Activated naive CD8-positive, alpha-beta T cell treated with anti-CD3 and anti-CD28 coated beads, Interleukin-2, amount 10 ng/mL, durations not matched to agents 7 days and 5 days (primary cell): ENCODE measurements at places on chromosomes 6 and 20. TPM values are rescaled to one million over a fixed set of nuclear protein-coding genes. Genes with fewer than 3 reads are reported as not detected.

- no peak overlapping the region for H3K27ac ChIP-seq
- H3K4me1 ChIP-seq = no peaks in the 10 kb centered on the region
- no peaks in the 10 kb centered on the region for H3K36me3 ChIP-seq
- H3K27me3 ChIP-seq = peaks cover 4% of the 10 kb centered on the region
- DNase-seq = no peak
- no peak overlapping the region for H3K4me3 ChIP-seq
Observed at GRCh38 chr6:163892824-163893561, 478.5 kb downstream of the QKI start.

- H3K4me1 ChIP-seq = no peaks in the 10 kb centered on the region
- no peak for DNase-seq
- H3K4me3 ChIP-seq = no peak overlapping the region
- no peaks in the 10 kb centered on the region for H3K36me3 ChIP-seq
- H3K27me3 ChIP-seq = no peaks in the 10 kb centered on the region
- no peak overlapping the region for H3K27ac ChIP-seq
Observed at GRCh38 chr6:118372413-118372812, 175.7 kb upstream of the PLN start.

DNA sequence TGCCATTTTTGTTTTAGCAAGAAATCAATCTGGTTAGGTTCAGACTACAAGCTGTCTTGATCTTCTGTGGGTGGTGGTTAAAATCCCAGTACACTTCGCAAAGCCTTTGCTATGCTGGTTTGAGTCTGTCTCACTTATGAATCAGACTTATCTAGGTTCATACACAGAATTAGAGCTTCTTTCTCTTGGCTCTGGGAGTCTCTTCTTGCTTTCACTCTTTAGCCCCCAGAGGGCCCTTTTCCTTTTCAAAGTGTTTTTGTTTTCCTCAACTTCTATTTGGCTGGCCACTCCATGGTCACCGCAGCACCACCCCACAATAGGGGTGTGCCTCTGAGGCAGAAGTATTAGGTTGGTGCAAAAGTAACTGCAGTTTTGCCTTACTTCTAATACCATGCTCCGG, 21.3 kb downstream of the ECI2 start:
- no peaks in the 10 kb centered on the region for H3K4me1 ChIP-seq
- H3K36me3 ChIP-seq = peaks cover 38% of the 10 kb centered on the region
- no peak overlapping the region for H3K4me3 ChIP-seq
- H3K27me3 ChIP-seq = peaks cover 12% of the 10 kb centered on the region

Gene WFDC2
- not detected for total RNA-seq

- no peak for DNase-seq
- no peaks in the 10 kb centered on the region for H3K36me3 ChIP-seq
- H3K4me1 ChIP-seq = no peaks in the 10 kb centered on the region
Observed at GRCh38 chr6:37582306-37582705, 82.6 kb upstream of the CCDC167 start.

DNA sequence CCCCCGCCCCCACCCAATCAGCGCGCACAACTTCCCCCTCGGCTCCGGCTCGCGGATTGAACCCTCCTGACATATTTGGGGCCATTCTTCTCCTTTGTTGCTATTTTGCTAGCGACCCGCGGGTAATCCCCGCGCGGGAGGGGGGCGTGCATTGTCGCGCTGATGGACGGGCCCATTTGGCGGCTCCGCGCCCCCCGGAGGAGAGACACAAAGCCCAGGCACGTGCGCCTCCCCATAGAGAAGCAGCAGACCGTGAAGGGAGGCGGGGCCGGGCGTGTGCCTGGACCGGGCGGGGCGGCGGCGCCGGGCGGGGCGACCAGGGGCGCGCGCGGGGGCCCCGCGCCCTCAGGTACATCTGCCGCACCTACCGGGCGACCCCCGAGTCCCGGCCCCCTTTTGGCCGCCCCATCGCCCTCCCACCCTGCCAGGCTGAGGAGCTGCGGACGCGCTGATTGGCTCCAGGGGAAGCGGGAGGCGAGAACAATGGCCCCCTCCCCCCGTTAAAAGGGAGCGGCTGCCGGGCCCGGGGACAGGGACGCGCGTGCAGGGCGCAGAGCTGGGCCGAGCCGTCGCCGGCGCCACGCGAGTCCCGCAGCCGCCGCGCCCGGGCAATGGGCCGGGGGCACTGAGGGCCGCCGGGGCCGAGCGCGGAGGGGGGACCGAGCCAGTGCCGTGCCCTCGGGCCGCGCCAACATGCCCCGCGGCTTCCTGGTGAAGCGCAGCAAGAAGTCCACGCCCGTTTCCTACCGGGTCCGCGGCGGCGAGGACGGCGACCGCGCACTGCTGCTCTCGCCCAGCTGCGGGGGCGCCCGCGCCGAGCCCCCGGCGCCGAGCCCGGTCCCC, at the start of gene INSM1:
Gene INSM1 (plus strand): TSS at position 530 of the 843 bp plus-strand sequence. CDS start 164 bp downstream, at position 694.
- H3K27ac ChIP-seq = no peak within 1 kb of the TSS
- H3K4me3 ChIP-seq = peak within 1 kb of the TSS; percentile 22
- peaks cover 3% of the 10 kb centered on the region for H3K36me3 ChIP-seq
- H3K27me3 ChIP-seq = peaks cover 69% of the 10 kb centered on the region

Gene TTK
- total RNA-seq = 27.1 TPM

Gene APCDD1L
- total RNA-seq = not detected

DNA sequence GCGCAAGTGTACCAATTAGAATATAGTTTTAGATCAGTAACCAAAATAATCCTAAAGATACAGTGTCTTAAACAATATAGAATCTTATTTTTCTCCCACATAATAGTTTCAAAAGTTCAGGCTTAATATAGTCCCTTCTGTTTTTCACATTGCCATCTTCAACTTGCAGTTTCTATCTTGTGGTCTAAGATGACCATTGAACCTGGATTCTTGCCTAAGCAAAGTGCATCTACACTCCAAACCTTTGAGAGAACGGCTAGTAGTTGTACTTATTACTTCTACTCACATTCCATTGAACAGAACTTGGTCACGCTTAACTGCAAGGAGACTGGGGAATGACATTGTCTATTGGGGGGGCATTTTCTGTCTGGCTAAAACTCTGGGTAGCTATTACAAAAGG, 373.0 kb downstream of the LMBRD1 start:
- no peaks in the 10 kb centered on the region for H3K4me1 ChIP-seq
- no peak overlapping the region for H3K27ac ChIP-seq
- no peaks in the 10 kb centered on the region for H3K36me3 ChIP-seq
- no peaks in the 10 kb centered on the region for H3K27me3 ChIP-seq

DNA sequence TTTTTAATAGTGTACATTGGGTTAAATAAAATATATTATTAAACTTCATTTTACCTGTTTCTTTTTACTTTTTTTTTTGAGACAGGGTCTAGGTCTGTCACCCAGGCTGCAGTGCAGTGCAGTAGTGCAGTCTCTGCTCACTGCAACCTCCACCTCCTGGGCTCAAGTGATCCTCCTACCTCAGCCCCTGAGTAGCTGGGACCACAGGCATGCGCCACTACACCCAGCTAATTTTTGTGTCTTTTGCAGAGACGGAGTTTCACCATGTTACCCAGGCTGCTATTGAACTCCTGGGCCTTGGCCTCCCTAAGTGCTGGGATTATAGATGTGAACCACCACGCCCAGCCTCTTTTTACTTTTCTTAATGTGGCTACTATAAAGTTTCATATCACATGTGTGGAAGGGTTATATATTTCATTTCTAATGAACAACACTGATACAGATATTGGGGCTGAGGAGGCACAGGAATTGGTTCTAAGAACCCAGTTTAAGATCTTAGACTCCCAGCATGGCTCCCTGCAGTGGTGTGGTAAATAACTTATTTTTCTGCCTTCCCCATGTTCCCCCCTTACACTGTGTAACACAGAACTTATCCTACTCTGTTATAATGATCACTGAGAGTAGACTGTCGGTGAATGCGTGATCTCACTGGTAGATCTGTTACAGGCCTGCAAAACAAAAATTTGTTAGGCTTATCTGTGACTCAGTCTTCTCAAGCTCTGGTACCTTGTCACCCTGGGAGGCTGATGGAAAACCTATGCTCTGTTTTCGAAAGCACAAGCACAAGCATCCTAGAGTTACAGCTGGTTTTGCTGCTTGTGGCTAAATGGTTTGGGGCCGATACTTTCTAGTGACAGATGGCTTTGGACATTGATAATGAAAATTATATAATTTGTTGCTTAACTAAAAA, 5.8 kb upstream of the ATXN1 start:
- H3K27me3 ChIP-seq = no peaks in the 10 kb centered on the region
- DNase-seq = no peak
- H3K27ac ChIP-seq = no peak overlapping the region
- peaks cover 60% of the 10 kb centered on the region for H3K4me1 ChIP-seq
- no peaks in the 10 kb centered on the region for H3K36me3 ChIP-seq

- H3K27me3 ChIP-seq = peaks cover 10% of the 10 kb centered on the region
- peak overlapping the region; percentile 63 for H3K4me3 ChIP-seq
- peaks cover 26% of the 10 kb centered on the region for H3K4me1 ChIP-seq
- DNase-seq = peak; percentile 38
- H3K27ac ChIP-seq = peak overlapping the region; percentile 92
- no peaks in the 10 kb centered on the region for H3K36me3 ChIP-seq
Observed at GRCh38 chr6:109491207-109491938, 8.4 kb upstream of the ZBTB24 start.

Gene C20orf204
- 9.8 TPM for total RNA-seq

DNA sequence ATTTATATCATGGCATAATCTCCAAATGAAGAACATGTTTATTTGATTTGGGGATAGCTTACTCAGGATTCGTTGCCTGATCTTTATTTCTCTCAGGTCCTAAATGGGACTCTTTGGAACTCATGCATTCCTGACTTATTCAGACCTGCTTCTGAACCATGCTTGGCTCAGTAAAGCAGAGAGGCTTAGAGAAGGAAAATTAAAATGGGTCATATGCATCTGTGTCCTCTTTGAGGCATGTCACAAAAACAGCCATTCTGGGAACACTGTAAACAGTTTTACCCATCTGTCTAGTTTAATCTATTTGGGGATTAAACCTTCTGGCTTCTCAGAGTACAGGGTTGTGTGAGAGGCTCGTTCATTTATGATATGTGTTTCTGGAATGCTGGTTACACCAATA, 1017.3 kb downstream of the KIF16B start:
- H3K27ac ChIP-seq = no peak overlapping the region
- no peaks in the 10 kb centered on the region for H3K4me1 ChIP-seq
- no peaks in the 10 kb centered on the region for H3K36me3 ChIP-seq
- DNase-seq = no peak
- no peaks in the 10 kb centered on the region for H3K27me3 ChIP-seq
- no peak overlapping the region for H3K4me3 ChIP-seq

Gene TRIM10
- not detected for total RNA-seq

GRCh38 chr6:166758136-166758704, 131.2 kb upstream of the RPS6KA2 start:
- DNase-seq = no peak
- no peak overlapping the region for H3K27ac ChIP-seq

- no peak overlapping the region for H3K27ac ChIP-seq
- H3K36me3 ChIP-seq = no peaks in the 10 kb centered on the region
- H3K4me1 ChIP-seq = peaks cover 27% of the 10 kb centered on the region
- no peak overlapping the region for H3K4me3 ChIP-seq
- no peak for DNase-seq
Observed at GRCh38 chr20:2382833-2383232, 2.1 kb downstream of the TGM6 start.

Gene SEL1L2
- not detected for total RNA-seq

Gene FOXQ1
- not detected for total RNA-seq

GRCh38 chr6:44074439-44074812, 52.8 kb downstream of the MRPL14 start:
- DNase-seq = peak; percentile 83
- peaks cover 10% of the 10 kb centered on the region for H3K27me3 ChIP-seq
- H3K27ac ChIP-seq = peak overlapping the region; percentile 77
- H3K4me3 ChIP-seq = peak overlapping the region; percentile 85
